Left lung (tissue), 14 donors: ENCODE measurements at places on chromosomes 2 and 18.

DNA sequence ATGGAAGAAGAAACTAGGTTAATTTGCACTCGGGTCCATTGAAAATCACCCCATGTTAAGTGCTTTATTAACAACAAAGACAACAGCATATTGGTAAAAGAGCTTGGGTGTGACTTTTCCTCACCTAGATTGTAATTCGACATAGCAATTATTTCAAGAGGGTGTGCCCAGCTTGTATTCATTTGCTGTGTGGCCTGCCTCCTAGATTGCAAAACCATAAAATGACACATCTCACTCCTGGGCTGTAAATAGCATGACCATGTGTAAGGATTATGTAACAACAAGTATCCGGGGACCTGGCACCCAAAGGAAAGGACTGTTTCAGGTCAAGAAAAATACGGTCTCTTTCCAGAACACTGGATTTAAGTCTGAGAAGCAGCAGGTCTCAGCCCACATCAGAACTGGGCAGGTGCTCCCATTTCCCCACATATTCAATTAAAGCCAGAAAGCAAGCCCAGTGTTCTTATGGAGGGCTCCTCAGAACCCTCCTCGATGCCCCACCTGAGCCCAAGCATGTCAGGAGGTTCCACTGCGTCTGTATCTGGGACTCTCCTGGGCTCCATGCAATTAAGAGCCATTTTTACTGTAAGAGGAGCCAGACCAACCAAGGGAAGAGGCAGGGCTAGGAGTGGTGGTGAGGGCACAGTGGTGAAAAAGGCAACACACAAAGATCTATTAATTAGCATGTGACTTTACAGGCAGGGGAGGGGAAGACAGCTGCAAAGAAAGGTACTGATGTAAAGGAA is 39.2 kb downstream of the MREG start:
- DNase-seq: no peak

DNA sequence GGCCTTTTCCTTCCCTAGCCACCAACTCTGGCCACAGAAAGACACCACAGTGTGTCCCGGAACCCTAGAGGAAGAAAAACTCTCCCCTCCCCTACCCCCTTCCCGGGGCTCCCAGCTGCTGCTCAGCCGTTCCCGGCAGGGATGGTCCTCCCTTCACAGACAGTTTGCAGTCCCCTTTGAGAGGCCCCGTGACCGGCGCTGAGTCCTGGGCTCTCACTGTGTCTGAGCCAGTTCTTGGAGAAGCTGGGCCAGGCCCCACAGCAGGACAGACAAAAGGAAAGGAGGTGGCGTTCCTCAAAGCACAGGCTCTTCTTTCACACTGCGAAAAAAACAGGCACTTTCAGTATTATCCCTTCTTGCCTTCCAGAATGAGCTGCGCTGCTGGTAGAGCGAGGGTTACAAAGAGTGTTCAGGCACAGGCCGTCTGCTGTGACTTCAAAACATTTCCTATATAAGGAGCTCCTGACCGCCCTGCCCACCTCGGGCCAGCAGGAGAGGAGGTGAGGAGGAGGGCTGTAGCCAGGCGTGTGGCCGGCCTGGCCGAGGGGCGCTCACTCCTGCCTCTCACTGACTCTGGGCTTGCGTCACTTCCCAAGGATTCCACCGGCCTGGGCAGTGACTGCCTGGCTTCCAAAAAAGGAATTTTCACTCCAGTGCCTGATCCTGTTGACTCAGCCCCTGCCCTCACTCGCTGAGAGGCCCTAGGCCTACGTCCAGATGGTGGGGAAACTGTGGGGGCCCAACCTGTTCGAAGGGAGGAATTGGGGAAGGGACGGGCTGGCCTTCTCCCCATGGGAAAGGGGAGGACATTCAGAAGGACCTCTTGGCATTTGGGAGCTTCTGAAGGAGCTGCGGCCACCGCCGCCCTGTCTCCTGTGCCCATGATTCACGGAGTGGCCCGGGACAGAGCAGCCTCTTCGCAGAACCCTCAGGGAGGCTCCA is 24.9 kb downstream of the CIDEA start:
- peak; percentile 76 for DNase-seq

- DNase-seq: no peak
Observed at GRCh38 chr2:120720231-120720630, 15.4 kb upstream of the GLI2 start.

DNA sequence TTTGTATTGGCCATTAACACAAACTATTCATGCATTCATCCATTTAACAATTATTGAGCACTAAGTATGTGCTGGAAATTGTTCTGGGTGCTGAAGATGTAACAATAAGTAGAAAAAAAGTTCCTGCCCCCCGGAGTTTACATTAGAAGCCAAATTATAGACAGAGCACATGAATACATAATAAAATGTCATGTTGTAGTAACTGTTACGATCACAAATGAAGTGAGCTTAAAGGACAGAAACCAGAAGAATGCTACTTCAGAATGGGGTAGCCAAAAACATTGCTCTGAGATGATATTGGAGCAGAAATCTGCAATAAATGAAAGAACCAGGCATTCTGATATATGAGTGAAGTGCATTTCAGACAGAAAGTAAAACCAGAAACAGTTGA is 256.0 kb upstream of the SETBP1 start:
- no peak for DNase-seq

DNA sequence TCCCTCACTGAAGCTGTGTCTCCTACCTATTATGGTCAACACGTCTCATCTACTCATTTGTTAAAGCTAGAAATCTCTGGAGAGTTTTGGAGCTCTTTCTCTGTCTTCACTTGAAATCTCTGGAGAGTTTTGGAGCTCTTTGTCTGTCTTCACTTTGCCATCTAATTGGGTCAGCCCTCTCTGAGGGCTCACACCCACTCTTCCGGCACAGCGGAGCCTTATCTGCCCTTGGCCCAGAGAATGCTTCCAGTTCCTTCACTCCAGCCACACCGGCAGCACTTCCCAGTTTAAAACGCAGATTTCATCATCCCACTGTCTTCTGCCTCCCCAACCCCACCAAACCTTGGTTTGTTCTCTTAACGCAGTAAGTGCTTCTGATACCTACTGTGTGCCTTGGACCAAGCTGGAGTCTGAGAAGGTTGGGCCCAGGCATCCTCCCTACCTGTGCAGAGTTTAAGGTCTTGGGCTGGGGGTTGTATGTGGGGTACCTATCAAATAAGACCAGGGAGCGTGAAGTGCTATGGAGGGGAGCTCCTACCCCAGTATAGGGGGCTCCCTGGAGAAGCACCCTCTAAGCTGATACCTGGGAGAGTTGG is 5.0 kb downstream of the HPCAL1 start:
- no peak for DNase-seq

GRCh38 chr2:226329180-226329579 is 470.4 kb downstream of the IRS1 start:
- no peak for DNase-seq

DNA sequence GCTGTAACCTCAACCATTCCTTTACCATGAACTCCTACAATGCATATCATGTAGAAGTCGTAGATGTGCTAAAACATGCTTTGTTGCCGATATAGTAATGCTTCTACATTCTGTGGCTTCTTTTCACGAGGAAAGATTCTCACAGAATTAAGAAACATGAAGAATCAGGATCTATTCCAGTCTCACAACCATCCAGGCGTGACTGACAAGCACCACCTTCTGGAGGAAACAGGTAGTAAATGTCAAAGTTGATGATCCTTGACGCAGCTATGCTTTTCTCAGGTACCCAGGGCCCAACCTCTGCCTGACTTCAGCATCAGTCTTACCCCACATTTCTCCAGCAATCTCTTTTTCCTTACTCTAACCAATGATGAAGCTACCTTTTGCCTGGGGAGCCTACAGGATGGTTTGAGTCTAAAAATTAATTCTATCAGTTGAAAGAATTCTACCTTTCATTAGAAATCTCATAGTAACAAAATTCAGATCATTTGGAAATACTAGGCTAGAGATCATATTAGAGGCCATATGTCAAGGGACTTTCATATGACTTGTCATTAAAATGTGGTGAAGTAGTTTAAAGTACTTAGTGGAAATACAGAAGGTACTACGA is 123.3 kb upstream of the RND3 start:
- no peak for DNase-seq

- no peak for DNase-seq
Observed at GRCh38 chr18:23969664-23970063, 44.9 kb upstream of the TTC39C start.

DNA sequence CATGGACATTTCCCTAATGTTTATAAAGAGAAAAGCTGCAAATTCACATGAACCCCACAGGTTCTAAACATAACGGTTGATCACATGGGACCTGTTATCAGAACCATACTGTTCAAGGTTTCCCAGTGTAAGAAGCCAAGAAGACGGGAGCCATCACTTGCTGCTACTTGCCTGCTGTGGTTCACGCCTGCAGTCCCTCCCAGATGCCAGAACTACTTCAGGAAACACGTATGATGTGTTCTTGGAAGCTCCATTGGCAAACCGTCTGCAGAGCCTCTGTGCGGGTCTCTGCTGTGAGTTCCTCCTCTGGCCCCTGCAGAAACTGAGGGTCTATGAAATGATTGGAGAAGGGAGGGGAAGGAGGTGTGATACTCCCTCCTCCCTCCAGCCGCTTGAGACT is 75.2 kb downstream of the CABLES1 start:
- no peak for DNase-seq

DNA sequence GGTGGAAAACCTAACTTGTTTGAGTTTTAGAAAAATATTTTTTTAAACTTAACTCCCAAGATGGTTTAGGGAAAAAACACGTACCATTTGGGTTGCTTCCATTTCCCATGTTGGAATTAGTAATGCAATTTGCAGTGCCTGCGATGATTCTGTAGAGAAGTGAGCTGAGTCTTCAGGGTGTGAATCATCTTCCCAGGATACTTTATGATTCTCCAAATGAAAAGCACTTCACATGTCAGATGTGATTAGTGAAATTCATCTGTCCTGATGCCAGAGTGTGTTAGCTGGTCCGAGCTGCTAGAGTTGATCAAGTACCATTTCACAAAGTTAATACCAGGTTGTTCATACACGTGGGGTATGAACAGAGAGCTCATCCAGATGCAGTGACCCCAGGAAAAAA is 59.1 kb downstream of the ACOXL start:
- no peak for DNase-seq

- no peak for DNase-seq
Observed at GRCh38 chr2:105546628-105546974, 147.8 kb upstream of the FHL2 start.

- no peak for DNase-seq
Observed at GRCh38 chr2:139194546-139194945, 414.4 kb upstream of the NXPH2 start.

DNA sequence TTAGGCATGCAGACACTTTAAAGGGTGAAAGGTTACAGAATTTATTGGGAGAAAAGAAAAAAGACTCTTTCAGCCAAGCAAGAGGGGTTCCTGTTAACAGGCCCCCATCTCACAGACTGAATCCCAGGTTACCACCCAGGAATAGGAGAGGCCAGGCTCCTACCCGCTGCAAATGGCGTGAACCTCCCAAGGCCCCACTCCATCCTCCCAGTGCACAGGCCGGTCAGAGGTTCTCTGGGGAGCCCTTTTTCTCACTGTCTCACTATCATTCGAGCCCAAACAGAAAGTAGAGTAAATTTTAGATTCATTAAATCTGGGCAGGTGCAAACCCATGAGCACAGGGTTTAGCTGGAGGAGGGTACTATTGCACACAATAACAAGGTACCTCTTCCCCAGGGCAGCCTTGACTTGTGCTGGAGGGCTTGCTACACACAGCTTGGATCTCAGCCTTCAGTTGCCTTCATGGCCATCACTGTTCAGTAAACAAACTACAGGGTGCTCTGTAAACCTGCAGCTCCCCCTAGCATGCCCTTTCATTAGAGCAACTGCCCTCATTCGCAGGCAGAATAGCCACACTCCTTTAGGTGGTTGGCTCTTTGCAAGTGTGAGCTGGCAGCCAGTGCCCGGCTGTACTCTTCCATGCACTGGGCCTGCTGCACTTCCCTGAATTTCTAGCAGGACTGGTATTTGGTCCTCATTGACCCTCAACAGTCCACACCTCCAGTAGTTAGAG is 7.3 kb upstream of the PLEK start:
- peak; percentile 20 for DNase-seq

GRCh38 chr2:169693360-169693759 is 845 bp downstream of the CFAP210 start:
- DNase-seq: no peak

GRCh38 chr2:130915149-130915548 is 78.4 kb downstream of the ARHGEF4 start:
- DNase-seq: no peak

GRCh38 chr2:239253264-239253663 is 147.6 kb downstream of the HDAC4 start:
- DNase-seq: no peak

GRCh38 chr2:146414456-146414855 is 1430.4 kb upstream of the ACVR2A start:
- DNase-seq: no peak

DNA sequence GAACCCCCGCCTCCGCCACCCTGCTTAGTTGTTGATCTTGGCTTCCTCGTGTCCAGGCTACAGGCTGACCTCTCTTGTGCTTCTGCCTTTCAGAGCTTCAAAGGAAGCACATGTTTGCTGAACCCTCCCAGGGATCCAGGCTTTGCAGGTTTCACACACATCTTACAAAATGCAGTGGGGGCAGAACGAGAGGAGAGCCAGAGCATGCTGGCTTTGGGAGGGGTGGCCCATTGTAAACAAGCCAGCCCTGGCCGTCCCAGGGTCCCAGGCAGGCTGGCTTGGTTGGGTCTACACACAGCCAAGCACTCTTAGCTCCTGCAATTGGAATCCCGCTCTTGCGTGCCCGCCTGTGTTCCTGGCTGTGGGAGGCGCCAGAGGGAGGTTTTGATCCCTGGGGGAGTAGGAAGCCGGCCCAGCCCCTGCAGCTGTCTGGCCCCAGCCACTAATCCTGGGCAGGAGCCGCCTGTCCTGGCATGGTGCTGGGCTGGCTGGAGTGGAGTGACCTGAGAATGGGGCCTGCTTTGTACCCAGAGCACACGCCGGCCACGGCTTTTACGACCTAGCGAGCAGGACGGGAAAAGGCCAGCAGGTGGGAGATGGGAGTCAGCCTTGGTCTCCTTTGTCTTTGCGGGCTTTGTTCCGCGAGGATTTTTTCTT is 53.9 kb downstream of the SH3BP4 start:
- DNase-seq: peak; percentile 64

GRCh38 chr18:80200932-80201672 is 46.2 kb downstream of the PARD6G start:
- no peak for DNase-seq

- DNase-seq: no peak
Observed at GRCh38 chr2:165693838-165694237, 100.2 kb downstream of the GALNT3 start.
